Sigmoid colon (tissue), 7 donors: ENCODE measurements at places on chromosomes 5 and 9. TPM values are rescaled to one million over a fixed set of nuclear protein-coding genes. Genes with fewer than 3 reads are reported as not detected.

- no peak for DNase-seq
Measured at GRCh38 chr9:80793706-80794105, 895.6 kb downstream of the TLE1 start.

DNA sequence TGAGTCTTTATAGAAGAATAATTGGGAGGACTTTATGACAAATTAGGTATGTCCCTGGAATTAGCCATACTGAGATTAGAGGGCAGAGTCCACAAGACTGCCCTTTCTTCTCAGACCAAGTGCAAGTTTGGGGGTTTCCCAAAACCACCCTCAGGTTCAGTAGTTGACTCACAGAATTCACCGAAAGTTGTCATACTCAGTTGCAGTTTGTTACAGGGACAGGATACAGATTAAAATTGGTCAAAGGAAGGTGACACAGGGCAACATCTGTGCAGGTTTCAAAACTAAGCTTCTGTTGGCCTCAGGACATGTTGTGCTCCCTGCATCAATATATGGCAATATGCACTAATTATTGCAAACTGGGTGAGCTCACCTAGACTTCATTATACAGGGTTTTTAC is 3.8 kb downstream of the RANBP17 start:
- DNase-seq: no peak

Gene TTC39B
- 9.1 TPM for total RNA-seq

Gene IL3
- not detected for total RNA-seq

Gene OR13D1
- not detected for total RNA-seq

Gene PCDHA1
- not detected for total RNA-seq

Gene SOX30
- not detected for total RNA-seq

- no peak for DNase-seq
Measured at GRCh38 chr5:158414780-158415179, 555.8 kb upstream of the CLINT1 start.

DNA sequence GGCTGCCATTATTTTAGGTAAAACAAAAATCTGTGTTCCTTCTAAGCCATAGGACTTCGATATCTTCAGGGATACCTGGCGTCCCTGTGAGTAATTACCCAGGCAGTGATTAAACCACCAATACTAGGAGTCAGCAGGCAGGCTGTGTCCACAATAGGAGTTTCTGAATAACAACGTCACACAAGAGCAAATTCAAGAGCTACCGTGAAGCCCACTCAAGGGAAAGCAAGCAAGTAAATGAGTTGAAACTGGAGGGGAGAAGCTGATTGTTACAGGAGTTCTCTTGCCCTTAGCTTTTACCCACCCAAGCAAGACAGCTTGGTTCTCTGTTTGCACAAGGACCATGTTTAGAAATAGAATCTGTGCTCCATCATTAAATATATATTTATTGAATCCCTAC is 50.8 kb downstream of the SEMA5A start:
- no peak for DNase-seq

Gene ANKRD20A1
- 0.54 TPM for total RNA-seq

Gene GMCL2
- not detected for total RNA-seq

Gene GZMA
- 1.1 TPM for total RNA-seq

- no peak for DNase-seq
Measured at GRCh38 chr9:92771309-92771708, 6.7 kb upstream of the BICD2 start.

DNA sequence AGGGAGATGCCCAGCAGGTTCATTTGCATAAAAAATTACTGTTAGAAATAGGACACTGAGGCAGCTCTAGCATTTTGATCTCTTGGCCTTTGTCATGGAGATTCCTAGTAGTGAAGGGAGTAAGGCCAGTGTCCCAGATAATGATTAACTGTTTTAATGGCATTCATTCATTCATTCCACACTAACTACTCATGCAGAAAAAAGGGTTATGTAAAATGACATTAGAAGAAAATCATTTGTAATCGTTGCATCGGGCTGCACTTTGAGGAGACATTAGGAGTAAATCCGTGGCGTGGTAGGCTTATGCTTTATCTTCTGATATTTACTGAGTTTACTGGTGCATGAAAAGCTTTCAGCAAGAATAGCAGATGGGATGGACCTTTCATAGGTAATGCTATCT is 82.6 kb upstream of the GRHPR start:
- no peak for DNase-seq

DNA sequence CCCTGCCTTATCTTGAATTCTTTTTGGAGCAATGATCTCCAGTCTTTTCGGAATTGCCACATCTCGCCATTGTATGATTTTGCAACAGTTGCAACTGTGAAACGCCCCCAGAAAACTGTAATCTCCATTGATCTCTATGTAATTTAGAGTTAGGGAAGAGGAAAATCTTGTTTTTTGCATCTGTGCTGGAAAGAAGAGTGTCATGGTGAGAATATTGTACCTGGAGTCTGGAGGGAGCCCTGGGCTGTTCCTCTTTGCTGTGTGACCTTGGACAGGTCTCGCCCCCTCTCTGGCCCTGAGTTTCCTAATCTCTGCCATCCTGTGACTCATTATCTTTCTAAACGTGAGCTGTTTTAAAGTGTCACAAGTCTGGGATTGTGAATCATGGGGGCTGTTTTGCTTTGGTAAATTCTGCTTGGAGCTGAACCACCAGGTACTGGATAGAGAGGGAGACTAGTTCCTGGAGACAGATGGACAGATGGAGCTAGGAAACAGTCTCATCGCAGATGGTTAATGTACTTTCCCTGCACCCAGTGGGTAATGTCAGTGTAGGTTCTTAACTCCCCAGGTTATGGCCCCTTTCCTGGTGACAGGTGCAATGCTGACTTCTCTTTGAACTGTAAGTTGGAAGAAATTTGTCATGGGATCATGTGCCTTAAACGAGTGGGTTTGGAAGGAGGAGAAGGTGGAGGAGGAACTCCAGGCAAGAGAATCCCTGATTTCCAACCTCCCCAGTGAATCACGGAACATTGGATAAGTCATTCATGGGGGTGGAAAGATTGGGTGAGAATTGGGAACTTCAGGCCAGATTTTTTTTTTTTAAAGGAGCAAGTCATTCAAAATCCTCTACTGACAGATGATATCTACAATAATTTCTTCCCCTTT is 19.6 kb downstream of the PPARGC1B start:
- DNase-seq: no peak

Gene LCN9
- not detected for total RNA-seq

DNA sequence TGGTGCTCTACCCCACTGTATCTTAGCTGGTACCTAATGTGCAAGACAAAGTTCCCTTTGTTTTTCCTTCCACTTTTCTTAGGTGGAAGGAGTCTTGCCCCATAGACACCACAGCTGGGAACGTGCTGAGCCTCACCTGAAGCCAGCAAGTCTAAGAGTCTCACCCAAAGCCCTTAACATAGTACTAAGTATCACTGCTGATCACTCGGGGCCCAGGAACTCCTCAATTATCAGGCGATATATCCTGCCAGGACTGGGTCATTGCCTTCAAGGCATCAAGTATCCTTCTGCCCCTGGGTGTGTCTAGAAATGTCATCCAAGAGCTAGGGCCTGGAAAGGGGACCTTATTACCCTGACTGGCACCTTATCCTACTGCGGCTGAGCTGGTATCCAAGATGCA is 123.9 kb downstream of the PTPRD start:
- DNase-seq: peak; percentile 53

DNA sequence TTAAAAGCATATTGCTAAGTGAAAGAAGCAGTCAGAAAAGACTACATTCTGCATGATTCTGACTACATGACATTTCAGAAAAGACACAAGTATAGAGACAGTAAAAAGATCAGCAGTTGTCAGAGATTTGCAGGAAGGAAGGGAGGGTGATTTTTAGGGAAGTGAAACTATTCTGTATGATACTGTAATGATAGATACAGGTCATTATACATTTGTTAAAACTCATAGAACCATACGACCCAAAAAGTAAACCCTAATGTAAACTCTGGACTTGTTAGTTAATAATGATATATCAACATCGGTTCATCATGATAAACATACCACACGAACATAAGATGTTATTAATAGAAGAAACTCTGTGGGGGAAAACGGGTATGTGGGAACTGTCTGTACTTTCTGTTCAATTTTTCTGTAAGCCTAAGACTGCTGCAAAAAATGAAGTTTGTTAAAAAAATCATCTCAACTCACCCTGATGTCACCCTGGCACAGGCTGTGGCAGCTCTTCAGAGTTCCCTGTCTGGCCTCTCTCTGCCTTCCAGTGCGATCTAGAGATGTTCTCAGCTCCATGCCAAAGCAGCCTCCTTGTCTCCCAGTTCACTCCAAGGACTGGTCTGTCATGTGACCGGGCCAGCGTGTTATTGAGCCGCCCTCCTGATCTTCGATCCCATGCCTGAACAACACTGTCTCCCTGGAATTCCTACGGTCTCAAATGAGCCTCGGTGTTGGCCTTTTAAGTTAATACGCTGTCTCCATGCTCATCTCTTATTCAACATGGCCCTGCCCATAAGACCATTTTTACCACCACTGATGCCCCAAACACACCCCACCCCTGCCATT is 35.4 kb downstream of the PRLR start:
- DNase-seq: no peak

DNA sequence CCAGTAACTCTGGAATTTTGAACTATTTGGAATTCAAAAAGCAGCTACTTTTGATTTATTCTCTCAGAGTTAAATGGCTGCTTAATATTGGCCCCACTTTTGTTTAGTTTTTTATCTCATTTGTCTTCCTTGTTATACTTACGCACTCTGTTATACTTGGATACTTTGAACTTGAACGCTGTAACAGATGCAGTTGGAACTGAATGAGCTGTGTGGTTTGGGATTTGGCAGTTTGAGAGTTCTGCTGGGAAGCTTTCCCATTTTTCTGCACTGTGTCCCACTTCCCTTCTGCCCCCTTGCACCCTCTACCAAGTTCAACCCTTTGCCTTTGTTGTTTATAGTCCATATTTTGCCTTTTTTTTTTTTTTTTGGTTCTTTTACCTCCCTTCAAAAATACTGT is 3.8 kb downstream of the RHOBTB3 start:
- DNase-seq: no peak

DNA sequence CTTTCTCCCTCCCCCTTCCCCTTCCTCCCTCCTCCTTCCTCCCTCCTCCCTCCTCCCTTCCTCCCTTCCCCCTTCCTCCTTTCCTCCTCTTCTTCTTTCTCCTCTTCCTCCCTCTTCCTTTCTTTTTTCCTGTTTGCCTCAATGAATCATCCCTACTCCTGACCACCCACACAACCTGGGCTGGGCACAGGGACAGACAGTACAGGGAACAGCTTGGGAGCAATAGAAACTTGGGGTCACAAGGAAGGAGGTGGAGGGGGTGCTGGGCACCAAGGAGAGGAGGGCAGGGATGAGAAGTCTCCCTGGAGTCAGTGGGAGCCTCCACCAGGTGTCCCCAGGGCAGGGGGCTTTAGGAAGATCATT is 5.0 kb downstream of the TTC16 start:
- DNase-seq: no peak

GRCh38 chr5:174837919-174838902 is 113.8 kb downstream of the MSX2 start:
- peak; percentile 82 for DNase-seq

- no peak for DNase-seq
Measured at GRCh38 chr9:134126373-134126772, 9.5 kb upstream of the WDR5 start.

GRCh38 chr9:100586093-100586492 is 8.2 kb downstream of the CAVIN4 start:
- DNase-seq: no peak

Gene FLT4
- total RNA-seq: 16.9 TPM

Gene KCNMB1
- 38.6 TPM for total RNA-seq

- no peak for DNase-seq
Measured at GRCh38 chr5:112310746-112311145, 108.3 kb downstream of the EPB41L4A start.

- no peak for DNase-seq
Measured at GRCh38 chr5:41736641-41737040, 133.6 kb downstream of the OXCT1 start.

Gene ANKRD34B
- total RNA-seq: not detected
